ENCODE measurements at places on chromosomes 7 and 10. TPM values are rescaled to one million over a fixed set of nuclear protein-coding genes. Genes with fewer than 3 reads are reported as not detected.

Gene GARIN1A
- total RNA-seq, result 1.2 TPM

Gene TMEM273
- total RNA-seq, result 6.7 TPM

Gene TAS2R5
- total RNA-seq, result 1.5 TPM

Gene KLF14
- 0.10 TPM for total RNA-seq

Gene TBRG4
- 109 TPM for total RNA-seq

Gene ITIH5
- total RNA-seq, result not detected

Gene ZNF853
- total RNA-seq, result 3.2 TPM

Gene TYW1B
- 7.2 TPM for total RNA-seq

Gene HSPA12A
- total RNA-seq, result 4.0 TPM

Gene NCF1
- 121 TPM for total RNA-seq

Gene LBX1
- not detected for total RNA-seq

Gene STEAP1
- 0.86 TPM for total RNA-seq

Gene AGMO
- total RNA-seq, result not detected

Gene TUBB8
- total RNA-seq, result not detected

Gene AMZ1
- total RNA-seq, result 5.9 TPM

Gene STEAP4
- 0.09 TPM for total RNA-seq

Gene ZCWPW1
- total RNA-seq, result 10.8 TPM

DNA sequence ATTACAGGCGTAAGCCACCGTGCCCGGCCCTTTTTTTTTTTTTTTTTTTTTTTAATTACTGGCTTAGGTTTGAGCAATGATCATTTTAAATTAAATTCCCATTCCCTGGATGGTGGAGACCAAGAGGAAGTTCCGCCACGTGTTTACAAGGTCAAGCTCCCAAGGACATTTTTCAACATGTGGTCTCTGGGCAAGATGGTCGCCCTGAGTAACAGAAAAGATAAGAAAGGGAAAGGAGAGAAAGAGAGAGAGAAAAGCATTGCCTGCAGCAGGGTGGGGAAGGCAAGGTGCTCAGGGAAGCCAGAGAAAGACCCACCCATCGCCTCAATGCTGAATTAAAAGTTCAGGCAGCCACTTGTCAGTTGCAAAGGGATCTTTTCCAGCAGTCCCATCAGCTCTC lies 45.2 kb upstream of the CHST3 start:
- no peak for DNase-seq

- no peak for DNase-seq
Observed at GRCh38 chr7:138091032-138091431, 14.8 kb downstream of the AKR1D1 start.

- peak; percentile 37 for DNase-seq
Observed at GRCh38 chr7:87600130-87601124, at the start of gene ABCB1. ABCB1 (minus strand) TSS chr7:87600884; CDS start chr7:87600184, 700 bp downstream.

GRCh38 chr7:110762546-110763225 lies 328.2 kb upstream of the LRRN3 start:
- DNase-seq, result no peak

DNA sequence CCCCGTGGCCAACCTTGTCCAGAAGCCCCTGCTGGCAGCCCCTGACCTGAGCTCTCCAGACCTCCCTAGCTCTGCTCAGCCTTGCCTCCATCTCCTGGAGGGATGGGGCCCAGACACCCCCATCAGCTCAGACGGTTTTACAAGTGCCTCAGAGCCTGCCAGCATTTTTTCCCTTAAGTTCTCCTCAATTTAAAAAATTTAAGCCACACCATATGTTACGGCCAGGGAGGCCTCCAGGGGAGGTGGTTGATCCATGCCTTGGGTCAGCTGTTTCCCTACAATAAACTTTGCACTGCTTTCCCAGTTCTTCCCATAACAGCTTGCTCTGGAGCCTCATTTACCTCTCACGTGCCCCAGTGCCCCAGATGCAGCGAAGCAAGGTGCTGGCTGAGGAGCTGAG lies 143.5 kb downstream of the RGS10 start:
- DNase-seq, result no peak

DNA sequence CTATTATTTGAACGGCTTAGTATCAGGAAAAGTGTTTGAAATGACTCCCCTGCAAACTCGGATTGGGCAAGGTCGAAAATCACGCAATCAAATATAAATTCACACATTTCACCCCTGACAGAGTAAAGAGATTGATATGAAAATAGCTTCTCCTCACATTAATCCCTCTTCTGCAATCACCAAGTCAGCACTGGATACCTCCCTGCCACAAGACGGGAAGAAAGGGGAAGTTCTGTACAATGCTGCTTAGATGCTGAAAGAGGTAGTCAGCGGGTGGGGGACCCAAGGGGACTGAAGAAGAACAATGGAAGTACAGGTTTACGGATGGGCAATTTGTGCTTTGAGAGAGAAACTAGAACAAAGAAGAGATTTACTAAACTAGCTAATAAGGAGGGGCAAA lies 72.0 kb upstream of the ANK3 start:
- no peak for DNase-seq

DNA sequence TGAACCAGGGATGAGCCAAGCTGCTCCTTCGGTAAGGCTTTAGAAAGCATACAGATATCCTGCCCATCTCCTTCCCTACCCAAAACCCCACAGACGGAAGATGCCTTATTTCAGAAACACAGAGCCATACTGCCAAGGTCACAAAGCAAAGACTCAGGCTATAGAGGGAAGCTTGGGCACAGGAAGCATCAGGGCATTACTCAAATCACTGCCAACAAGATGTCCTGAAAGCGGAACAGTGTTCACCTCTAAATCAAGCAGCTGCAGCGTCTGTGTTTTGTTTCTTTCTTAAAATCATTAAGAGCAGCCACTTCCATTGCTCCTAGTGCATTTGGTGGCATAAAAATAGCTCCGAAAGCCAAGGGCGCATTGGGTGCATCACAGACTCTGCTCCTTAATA lies 307.3 kb downstream of the SORCS1 start:
- no peak for DNase-seq

- DNase-seq, result no peak
Observed at GRCh38 chr7:142528608-142529408, 220.5 kb upstream of the PRSS1 start.

GRCh38 chr10:58724781-58725180 lies 212.1 kb downstream of the BICC1 start:
- DNase-seq, result no peak

DNA sequence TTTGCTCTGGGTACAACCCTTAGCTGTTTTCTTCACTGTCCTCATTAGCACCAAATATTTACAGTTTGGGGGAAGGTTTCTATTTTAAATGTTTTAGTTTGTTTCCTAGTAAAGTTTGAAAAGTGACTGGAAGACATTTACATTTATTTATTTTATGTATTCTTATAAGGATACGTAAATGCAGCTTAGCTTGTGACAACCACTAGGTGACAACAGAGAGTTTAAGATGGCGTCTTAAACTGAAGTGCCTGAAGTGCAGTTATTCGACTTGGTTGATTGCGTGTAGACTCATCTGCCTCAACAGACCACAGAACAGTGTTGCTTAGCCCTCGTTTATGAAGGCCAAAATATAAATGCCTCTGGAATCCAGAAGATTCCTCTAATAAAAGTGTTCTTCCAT lies 378.2 kb upstream of the MYO3A start:
- DNase-seq, result no peak

DNA sequence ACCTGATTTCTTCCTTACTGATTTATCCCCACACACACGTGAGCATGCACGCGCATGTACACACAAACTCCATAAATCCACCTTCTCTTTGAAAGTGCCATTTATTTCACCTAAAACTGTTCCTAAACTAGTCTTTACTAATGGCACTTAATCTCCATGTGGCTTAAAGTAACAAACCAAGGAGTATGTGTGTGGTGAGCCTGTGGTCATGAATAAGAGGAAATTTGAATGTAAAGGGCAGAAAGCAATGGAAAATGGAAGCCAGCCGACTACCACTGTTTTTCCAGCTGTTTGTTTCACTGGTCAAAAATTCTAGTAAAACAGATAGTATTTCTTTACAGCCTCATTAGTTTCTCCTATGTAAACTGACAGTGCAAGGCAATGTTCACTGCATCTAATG lies 23.8 kb downstream of the SEMA3C start:
- no peak for DNase-seq

DNA sequence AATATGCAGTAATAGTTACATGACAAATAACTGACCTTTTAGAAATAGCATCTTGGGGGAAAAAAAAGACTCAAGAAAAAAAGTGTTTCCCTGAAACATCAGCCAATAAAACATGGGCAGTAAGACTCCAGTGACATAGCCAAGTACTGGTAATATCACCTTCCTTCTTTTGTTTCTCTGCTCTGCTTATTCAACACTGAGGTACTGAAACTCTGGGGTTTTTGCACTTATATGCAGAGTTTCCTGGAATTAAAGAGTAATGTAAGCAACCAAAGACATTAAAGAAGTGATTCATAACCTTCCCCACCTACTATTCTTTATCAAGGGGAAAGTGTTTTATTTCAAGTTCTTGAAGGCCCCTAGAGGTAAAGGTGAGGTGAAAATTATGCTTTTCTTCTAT lies 414.5 kb downstream of the GRM8 start:
- DNase-seq, result no peak

GRCh38 chr7:34128762-34129161 lies 223.4 kb downstream of the BMPER start:
- DNase-seq, result no peak

- DNase-seq, result no peak
Observed at GRCh38 chr10:43940898-43941837, 292.5 kb upstream of the ZNF32 start.

- no peak for DNase-seq
Observed at GRCh38 chr7:136116186-136116585, 139.0 kb upstream of the MTPN start.

- DNase-seq, result no peak
Observed at GRCh38 chr7:30524545-30524944, 19.9 kb upstream of the GGCT start.

- no peak for DNase-seq
Observed at GRCh38 chr7:34061149-34061548, 155.8 kb downstream of the BMPER start.

DNA sequence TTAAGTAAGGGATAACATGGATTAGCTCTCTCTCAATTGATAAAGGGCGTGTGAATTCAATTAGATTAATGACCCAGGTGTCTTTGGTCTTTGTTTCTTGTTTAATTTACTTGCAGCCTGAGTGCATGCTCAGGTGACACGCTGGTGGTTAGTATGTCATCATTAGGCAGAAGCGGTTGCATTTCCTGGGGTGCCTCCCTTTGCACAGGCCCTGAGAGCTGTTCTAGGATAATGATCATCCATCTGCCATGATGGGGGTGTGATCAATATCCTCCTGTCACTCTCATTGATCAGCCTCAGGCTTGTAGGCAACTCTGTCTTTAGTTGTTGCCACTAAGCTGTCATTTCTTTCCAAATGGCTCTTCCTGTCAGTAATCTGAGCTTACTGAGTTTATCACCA lies 99.6 kb upstream of the NPS start:
- no peak for DNase-seq

DNA sequence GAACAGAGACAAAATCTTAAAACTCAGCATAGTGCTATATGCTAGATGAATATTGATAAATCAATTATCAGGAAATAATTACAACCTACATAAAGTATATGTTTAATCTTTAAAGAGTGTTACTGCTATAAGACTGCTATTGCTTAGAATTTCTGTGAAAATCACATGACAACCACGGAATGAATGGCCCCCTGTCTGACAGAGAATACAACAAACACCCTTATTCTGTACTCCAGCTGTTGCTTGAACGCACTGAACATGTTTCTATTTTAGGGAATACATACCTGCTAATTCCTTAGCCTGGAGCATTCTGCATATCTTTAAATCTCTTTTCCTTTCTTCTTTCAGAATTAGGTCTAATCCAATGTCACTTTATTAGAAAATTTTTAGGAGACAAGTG lies 452.4 kb upstream of the PHF14 start:
- DNase-seq, result no peak

DNA sequence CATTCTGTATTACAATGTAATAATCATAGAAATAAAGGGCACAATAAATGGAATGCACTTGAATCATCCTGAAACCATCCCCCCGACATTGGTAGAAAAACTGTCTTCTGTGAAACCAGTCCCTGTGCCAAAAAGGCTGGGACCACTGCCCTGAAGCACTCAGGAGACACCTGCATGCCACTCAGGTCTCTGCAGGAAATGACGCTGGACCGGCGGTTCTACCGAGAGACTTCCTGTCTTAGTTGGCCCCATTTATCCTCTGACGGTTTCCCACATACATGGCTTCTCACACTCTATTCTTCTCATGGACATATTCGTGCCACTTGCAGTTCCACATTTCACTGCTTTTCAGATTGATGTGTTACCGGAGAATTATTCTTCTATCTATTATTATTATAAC lies 617.5 kb downstream of the SDK1 start:
- no peak for DNase-seq

GRCh38 chr10:128763588-128763987 lies 637.4 kb upstream of the MKI67 start:
- no peak for DNase-seq

DNA sequence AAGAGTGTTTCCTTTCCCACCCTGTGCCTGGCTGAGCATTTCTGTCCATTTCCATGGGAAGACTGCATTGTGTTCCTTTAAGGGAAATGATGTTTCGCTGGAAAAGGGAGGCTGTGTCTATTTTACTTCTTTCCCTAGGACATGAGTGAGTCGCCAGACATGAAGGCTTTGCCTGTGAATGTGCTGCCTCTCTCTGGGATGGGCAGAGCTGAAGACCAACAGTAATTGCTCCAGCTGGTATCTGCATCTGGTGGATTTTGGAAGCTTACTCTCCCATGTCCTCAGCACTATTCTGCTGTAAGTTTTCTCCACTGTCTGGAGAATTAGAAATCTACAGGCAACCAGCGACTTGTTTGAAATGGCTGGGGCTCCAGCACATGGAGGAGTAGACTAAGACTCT lies 264.6 kb upstream of the BMPER start:
- no peak for DNase-seq

- no peak for DNase-seq
Observed at GRCh38 chr7:149716932-149717307, 56.5 kb downstream of the ZNF467 start.

DNA sequence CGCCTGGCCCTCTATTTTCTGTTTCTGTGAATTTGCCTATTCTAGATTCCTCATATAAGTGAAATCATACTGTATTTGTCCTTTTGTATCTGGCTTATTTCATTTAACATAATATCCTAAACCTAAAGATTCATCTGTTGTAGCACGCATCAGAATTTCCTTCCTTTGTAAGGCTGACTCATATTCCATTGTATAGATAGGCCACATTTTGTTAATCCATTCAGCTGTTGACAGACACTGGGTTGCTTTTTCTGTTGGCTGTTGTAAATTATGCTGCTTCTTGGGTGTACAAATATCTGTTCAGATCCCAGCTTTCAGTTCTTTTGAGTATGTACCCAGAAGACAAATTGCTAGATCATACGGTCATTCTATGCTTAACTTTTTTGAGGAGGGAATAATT lies 28.8 kb upstream of the CUL1 start:
- DNase-seq, result no peak

GRCh38 chr7:54833001-54833467 lies 74.0 kb upstream of the SEC61G start:
- DNase-seq, result no peak
